GDM1 (cell line): ENCODE measurements at places on chromosomes 4 and X.

- DNase-seq = no peak
Measured at GRCh38 chr4:47465004-47465403, 1.5 kb upstream of the COMMD8 start.

DNA sequence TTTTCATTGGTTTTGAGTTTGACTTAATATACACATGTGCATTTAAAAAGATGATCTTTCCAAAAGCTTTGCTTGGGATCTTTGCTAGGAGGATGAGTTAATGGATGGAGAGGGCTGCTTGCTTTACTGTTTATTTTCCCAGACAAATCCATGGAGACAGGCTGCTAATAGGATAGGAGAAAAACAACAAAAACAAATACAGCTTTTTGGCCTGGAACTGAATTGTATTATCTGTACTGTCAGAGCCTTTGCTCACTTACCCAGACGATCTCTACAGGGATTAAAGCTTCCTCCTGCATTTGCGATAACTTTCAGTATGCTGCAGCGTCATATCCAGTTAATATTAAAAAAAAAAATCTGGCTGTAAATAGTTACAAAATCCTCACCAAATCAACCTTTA, 190.8 kb upstream of the NUDT6 start:
- DNase-seq = no peak

DNA sequence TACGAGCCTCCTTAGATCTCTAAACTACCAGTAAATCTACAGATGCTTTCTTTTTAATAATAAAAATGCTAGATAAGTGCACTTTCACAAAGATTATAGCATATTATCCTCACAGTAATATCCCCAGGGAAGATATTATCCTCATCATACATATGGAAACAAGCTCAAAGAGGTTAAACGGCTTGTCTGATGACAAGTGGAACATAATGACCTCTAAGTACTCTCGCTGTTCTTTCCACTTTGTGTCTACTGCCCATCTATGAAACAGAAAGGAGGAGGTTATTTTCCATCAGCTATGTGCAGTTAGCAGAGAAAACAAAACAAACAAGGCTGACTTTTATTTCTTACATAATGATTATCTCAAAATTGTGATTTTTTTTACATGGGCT, 42.8 kb upstream of the PRDM8 start:
- DNase-seq = no peak

GRCh38 chrX:14095702-14096101, 66.0 kb upstream of the GEMIN8 start:
- DNase-seq = no peak

GRCh38 chr4:169818063-169818679, 60.4 kb upstream of the HPF1 start:
- DNase-seq = peak; percentile 62

DNA sequence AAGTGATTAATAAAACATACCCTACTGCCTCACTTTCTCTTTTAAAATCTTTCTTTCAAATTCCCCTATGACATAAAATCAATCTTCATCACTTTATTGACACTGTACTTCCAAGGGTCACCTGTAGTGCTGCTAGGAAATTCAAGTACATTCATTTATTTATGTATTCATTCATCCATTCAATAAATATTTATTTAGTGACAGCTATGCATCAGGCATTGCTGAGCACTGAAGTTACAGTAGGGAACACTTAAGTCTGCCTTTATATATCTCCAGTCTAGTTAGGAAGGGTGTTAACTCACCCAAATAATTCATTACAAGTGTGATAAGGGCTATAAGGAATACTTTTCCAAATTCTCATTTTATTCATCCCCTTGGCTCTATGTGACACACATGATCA, 2.3 kb downstream of the SYTL5 start:
- no peak for DNase-seq

- DNase-seq = no peak
Measured at GRCh38 chr4:6469144-6469543, 3.3 kb downstream of the PPP2R2C start.

DNA sequence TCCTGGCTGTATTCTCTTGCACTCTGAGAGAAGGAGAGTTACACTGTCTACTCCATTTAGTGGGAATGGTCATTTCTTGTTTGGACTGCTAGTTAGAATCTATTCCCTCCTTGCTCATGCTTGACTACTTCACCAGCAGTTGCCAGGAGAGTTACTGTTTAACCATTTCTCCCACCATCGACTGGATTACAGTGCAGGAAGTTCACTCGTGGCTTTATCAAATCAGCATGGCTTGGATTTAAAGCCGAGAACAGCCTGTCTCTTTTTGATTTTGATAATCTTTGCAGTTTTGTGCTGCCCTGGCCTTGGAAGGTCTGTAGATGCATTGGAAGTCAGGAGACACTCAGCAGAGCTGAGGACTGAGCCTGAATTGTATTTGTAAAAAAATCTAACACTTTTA, 3.2 kb downstream of the GBA3 start:
- no peak for DNase-seq

DNA sequence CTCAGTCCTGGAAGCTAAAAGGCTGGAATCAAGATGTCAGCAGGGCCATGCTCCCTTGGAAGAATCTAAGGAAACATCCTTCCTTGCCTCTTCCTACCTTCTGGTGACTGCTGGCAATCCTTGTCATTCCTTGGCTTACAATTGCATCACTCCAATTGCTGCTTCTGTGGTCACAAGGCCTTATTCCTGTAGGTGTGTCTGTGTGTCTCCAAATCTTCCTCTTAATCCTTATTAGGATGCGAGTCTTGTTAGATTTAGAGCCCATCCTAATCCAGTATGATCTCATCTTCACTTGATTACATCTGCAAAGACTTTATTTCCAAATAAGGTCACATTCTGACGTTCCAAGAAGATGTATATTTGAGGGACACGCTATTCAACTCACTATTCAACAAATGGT, 52.2 kb downstream of the SMIM20 start:
- DNase-seq = no peak

DNA sequence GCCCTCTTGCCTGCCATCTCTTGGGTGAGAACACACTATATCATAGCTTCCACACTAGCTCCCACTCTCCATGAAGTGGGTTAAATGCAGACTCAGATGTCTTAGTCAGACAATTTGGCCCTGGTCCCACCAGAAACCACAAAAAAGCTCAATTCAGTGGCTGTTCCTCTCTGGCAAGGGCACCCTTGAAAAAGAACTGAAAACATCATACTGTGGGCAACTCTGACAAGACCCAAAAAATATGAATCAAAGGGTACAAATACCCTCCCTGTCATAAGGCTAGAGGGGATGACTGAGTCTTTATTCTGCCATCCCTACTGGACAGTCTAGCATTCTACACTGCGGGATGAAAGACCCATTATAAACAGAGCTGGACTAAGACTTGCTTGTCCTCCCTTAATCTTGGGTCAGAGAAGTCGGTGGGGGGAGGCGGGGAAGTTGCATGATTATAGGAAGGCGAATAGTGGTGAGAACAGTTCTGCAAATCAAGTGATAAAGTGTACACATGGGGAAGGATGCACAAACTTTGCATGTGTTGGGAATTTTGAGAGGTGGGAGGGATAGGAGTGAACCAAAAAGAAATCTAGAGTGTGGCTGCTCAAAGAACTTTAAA, 172.1 kb downstream of the OPHN1 start:
- DNase-seq = no peak

DNA sequence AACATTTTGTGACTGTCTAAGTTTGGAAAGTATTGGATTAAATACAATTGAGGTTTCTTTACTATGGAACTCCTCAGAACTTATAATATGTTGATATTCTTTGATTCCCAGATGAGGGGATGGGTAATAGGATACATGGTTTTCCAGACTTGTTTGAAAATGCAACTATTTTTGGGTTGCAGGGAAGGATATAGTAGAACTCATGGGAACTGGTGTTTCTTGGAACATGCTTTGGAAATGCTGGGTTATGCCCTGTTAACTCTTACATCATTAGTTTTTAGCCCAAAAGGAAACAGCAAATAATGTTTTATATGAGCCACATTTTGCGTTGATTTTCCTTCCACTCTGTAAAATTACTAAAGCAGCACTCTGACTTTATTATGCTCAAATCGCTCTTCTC, 41.9 kb downstream of the HPF1 start:
- no peak for DNase-seq

- no peak for DNase-seq
Measured at GRCh38 chrX:43581167-43581566, 74.9 kb upstream of the MAOA start.
